ENCODE measurements at places on chromosomes 4 and X.
A peak's percentile ranks its signal among the peaks of the same experiment; 100 is the strongest.

- DNase-seq, result no peak
Measured at GRCh38 chrX:30865015-30865414, 24.0 kb downstream of the TAB3 start.

- no peak for DNase-seq
Measured at GRCh38 chrX:140608111-140608510, 101.4 kb upstream of the LINC00632 start.

DNA sequence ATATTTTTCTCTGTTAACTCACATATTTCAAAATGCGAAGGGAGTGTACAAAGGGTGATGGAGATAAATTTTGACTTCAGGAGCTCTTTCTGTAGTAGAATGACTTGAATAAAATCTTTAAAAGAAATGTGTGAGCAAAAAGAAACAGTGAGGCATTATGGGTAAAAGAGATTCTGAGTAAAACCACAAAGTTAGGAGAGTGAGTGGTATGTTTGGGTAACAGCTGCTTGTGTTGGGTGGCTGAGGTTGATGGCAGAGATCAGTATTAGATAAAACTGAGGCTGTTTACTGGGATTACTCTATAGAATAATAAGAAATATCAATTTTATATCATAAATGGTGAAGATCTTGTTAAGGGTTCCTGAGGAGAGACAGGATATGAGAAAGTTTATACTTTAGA is 434.2 kb upstream of the AMOT start:
- no peak for DNase-seq

- DNase-seq, result peak; percentile 37
Measured at GRCh38 chr4:11487868-11488544, 59.3 kb upstream of the HS3ST1 start.

All from fibroblast of mammary gland (primary cell).